Epithelial cell of proximal tubule (primary cell): ENCODE measurements at places on chromosomes 6 and 20. TPM values are rescaled to one million over a fixed set of nuclear protein-coding genes. Genes with fewer than 3 reads are reported as not detected.

The TFAP2D gene
- total RNA-seq, result not detected in 2 replicates

The COL12A1 gene
- 17.5 and 37.7 TPM in 2 replicates for total RNA-seq

The ANGPT4 gene
- not detected in 2 replicates for total RNA-seq

The RIMS1 gene
- 0.17 and 0.58 TPM in 2 replicates for total RNA-seq

The SRMS gene
- total RNA-seq, result not detected in 2 replicates

The NAA20 gene
- total RNA-seq, result 41.8 and 59.1 TPM in 2 replicates

The CRISP2 gene
- 0.06 TPM in 1 of 2 replicates, not detected in the other for total RNA-seq

The DDO gene
- 0.07 TPM in 1 of 2 replicates, not detected in the other for total RNA-seq

The SNAP91 gene
- total RNA-seq, result not detected in 2 replicates

The C6orf132 gene
- total RNA-seq, result 15.3 and 19.8 TPM in 2 replicates

The METTL24 gene
- 0.43 and 0.69 TPM in 2 replicates for total RNA-seq

The NOP56 gene
- 172 and 318 TPM in 2 replicates for total RNA-seq

The IRAK1BP1 gene
- total RNA-seq, result 2.8 and 3.6 TPM in 2 replicates

The ENPP3 gene
- total RNA-seq, result 0.17 TPM in 1 of 2 replicates, not detected in the other

The ADGB gene
- total RNA-seq, result not detected in 2 replicates

The AGPAT4 gene
- total RNA-seq, result 8.6 and 12.2 TPM in 2 replicates

The BICRAL gene
- 2.7 and 2.9 TPM in 2 replicates for total RNA-seq

The KCNQ5 gene
- 1.4 and 1.7 TPM in 2 replicates for total RNA-seq

The CDH26 gene
- total RNA-seq, result 0.29 TPM in 1 of 2 replicates, not detected in the other
